ENCODE measurements at places on chromosomes 4 and X.

DNA sequence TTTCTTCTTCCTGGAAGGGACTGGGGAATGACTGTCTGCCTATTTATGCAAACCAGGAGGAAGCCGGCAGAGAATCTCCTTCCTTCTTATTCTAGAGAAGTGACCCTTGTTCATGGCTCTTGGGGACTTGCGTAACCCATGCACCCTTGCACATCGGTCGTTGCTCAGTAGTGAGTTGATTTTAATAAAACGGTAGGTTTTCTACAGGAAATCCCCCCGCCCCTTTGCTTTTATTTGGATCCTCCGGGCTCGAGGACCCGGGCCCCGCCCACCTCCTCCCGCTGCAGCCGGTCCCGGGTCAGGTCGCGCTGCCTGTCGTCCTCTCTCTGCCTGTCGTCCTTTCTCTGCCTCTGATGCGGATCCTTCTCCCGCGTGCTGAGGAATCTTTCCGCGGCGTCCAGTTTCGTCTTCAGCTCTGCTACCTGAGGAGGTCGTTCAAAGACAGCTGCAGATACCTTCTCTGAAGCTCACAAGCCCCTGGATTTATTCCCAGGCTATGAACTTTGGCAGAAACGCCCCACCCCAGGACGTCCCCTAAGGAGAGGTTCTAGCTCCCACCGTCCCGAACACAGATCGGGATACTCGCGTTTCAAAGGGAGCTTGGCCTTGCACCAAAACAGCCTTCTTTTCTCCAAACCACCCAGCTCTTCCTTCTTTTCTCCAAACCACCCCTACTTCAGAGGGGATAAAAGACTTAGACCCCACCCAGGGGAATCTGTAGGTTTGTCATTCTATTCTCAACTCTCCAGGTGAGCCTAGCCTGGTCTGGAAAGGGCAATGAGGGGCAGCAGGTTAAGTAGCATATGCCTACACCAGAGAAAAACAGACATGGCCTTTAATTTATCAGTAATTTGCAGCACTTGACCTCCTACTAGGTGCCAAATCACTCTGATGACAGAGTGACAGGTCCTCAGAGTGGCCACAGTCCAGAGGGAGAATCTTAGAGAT lies 7.0 kb downstream of the TNIP3 start:
- DNase-seq = peak; percentile 3

DNA sequence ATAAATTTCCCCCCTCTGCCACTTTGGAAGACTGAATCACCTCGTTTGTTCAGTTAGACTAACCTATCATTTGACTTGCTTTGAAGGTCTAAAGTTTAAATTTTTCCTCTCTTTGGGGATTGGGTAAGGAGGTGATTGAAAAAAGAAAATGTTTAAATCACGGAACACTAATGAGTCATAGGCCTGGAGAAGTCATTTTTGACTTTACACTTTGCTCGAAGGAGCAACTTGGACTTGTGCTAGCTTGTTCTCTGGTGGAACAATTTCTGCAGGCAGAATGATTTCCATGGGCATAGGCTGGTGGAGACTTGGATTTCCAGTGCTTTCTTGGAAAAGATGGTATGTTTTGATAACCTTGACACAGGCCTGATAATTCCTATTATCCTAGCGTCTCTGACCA lies 10.5 kb upstream of the GLUD2 start:
- no peak for DNase-seq

GRCh38 chr4:31015123-31015522 lies 295.0 kb downstream of the PCDH7 start:
- DNase-seq = no peak

GRCh38 chr4:163048447-163048846 lies 118.2 kb downstream of the NAF1 start:
- DNase-seq = peak; percentile 4

GRCh38 chr4:93031431-93032098 lies 727.8 kb downstream of the GRID2 start:
- no peak for DNase-seq

- DNase-seq = no peak
Observed at GRCh38 chr4:98444371-98444770, 183.2 kb downstream of the RAP1GDS1 start.

DNA sequence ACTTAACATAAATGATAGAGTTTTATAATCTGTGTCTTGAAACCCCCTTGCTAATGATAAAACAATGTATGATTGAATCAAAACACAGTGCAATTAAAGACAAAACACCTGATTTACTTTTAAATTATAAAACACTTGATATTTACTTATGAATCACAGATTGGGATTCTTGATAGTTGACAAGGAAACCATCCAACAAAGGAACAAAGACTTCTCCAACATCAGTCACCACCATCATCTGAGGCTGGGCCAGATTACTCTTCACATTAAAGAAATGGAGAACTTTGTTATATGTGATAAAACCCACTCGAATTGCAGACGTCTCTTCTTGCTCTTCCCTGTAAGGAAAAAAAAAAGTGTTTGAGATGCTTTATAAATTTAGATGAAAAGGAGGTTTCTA lies 67.4 kb downstream of the METTL14 start:
- DNase-seq = no peak

- no peak for DNase-seq
Observed at GRCh38 chr4:7638984-7639789, 204.5 kb upstream of the PSAPL1 start.

GRCh38 chr4:144667500-144667899 lies 21.5 kb downstream of the HHIP start:
- no peak for DNase-seq

GRCh38 chr4:69497886-69498395 lies 2.2 kb upstream of the UGT2B4 start:
- no peak for DNase-seq

- no peak for DNase-seq
Observed at GRCh38 chr4:56255820-56256219, 131.5 kb downstream of the AASDH start.

DNA sequence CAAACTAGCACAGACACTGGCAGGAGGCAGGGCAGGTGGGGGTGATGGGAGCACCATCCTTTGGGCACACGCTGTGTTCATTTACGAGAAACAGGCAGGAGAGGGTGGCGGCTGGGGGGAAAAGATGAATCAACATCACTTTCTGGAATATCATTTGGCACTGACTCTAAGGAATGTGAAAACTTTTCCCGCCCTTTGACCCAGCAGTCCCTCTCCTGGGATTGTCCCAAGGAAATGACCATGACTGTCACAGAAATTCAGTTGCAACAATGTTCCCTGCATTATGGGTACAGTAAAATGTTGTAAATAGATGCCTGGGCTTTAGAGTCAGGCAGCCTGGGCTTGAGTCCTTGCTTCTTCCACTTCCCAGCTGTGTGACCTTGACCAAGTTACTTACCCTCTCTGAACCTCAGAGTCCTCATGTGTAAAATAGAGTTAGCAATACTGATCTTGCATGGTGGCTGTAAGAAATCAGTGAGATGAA lies 58.6 kb downstream of the ABLIM2 start:
- no peak for DNase-seq

- DNase-seq = no peak
Observed at GRCh38 chrX:56397636-56398035, 165.5 kb downstream of the KLF8 start.

DNA sequence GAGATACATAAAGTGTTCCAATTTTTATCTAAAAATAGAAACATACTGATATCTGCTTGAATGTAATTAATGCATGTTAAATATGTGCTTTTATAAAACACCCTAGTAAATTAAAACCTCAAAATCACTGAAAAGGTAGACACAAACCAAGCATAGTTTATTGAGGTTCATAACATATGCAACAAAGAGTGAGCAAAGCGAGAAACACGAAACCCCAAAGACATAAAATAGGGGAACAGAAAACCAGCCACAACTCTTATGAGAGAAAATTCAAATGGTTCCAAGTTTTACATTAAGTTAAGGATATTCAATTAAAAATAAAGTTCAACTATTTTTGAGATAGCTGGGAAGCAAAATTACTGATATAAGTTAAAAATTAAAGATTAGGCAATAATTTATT lies 336.4 kb upstream of the AGA start:
- DNase-seq = no peak

DNA sequence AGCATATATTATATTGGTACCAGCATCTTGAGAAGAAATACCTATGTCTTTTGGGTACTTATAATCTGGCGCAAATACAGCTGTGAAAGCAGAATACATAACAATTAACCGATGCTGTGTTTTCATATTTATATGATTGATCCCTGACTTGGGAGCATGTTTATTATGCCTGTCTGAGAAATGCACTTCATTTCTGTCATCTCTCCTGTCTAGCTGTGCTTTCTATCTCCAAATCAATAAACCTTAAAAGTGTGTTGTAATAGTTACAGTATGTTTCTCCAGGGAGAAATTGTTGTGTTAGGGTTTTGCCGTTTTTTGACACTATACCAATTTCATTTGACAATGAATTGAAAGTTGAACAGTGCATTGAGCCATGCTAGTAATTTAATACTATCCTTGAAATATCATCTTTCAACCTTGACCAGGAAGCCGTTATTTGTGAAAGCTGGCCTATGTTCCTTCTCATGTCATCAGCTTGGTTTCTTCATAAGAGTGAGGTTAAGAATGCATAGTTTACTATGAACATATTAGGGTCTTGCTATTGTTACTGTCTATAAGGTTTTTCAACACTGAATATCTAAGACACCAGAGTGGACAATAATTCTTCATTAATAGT lies 206.2 kb upstream of the PCDH18 start:
- DNase-seq = no peak

GRCh38 chr4:65437102-65437501 lies 233.2 kb downstream of the EPHA5 start:
- no peak for DNase-seq

GRCh38 chr4:101089168-101089567 lies 258.2 kb downstream of the PPP3CA start:
- DNase-seq = no peak

GRCh38 chrX:11908371-11908770 lies 150.3 kb downstream of the MSL3 start:
- peak; percentile 15 for DNase-seq

GRCh38 chr4:56134266-56134665 lies 185.5 kb downstream of the CEP135 start:
- peak; percentile 84 for DNase-seq

DNA sequence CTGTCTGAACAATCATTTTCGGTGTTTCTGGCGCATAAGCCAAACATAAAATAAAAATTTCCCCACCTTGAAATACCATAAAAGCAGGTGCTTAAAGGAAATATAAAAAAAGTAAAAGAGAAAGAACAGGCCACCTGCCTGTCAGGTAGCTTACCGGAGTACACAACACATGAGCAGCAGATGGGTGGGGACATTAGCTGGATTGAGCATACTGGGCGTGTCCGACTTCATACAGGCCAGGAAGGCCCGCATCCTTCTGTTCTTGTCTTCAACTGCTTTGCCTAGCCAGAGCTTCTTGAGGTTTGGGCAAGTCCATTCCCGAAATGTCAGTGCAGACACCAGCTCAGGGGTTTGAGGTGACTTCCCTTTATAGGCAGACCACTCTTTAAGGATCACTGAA lies 66.7 kb downstream of the FAM120C start:
- DNase-seq = no peak

DNA sequence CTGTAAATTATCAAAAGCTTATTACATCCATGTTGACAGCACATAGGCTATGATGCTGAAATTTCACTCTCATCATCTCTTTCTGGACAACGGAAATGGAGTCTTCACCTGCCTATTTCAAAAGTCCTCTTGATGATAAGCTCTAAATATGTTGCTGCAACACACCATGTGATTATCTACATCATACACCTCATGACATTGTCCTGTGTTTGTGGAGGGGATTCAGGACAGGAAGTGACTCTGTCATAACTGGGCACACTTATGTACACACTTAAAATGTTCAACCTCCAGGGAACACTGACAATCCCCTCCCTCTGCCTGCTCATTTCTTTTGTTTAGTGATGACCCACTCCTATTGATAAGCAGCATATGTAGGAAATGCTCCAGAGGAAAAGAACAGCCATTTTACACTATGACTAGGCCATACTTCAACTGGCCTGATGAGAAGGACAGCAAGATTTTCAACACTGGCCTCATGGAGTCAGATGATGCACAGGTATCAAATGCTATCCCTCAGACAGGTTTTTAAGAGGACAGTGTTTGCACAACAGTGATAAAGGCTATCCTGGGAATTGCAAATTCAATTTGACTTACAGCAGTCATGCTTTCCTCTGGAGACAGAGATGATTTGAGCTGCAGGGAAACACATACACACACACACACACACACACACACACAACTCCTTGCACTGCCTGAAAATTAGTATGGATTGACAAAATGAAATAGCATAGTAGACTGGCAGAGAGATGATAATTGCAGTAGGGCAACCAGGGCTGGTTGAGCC lies 163.3 kb upstream of the RASGEF1B start:
- no peak for DNase-seq

DNA sequence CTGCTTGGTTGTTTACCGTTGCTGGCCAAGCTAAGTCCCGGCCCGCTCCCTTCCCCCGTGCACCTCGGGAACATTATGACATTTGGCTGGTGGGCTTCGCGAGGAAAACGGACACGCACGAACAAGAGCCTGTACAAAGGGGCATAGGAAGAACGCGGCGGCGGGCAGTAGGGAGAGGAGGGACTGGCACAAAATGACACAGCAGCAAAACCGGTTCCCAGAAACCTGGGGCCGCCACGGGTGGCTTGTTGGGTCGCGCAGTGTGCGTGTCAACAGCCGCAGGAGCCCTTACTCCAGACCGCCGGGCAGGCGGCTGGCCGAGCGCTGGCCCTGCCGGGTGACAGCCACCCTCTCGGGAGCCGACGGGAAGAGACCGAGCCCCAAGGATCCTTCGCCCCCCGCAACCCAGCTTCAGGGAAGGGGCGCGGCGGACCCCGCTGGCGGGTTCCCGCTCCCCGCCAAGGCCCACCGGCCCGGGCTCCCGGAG lies 1.6 kb upstream of the LIN54 start:
- no peak for DNase-seq

GRCh38 chr4:70298051-70298450 lies 36.7 kb upstream of the CABS1 start:
- no peak for DNase-seq

- DNase-seq = no peak
Observed at GRCh38 chrX:16843208-16843909, 26.8 kb downstream of the RBBP7 start.

- DNase-seq = peak; percentile 4
Observed at GRCh38 chr4:110049951-110050925, 137.6 kb downstream of the EGF start.

DNA sequence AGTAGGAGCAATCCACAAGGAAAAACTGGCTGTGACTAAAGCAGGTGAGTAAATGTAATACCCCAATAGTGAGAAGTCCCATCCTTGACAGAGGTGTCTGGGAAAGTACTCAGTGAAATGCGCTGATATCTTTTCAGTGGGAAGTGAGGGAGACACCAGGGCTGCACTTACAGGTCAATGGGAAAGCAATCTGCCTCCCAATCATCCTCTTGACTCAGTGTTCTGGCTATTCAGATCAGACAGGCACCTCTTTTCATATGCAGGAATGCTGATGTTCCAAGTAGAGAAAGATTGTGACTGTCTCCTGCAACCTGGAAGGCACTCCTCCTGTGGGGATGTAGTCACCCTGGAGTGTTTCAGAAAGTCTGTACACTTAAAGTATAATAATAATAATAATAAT lies 39.9 kb upstream of the SPIN2A start:
- no peak for DNase-seq

All from HCEC 1CT (cell line).